ENCODE measurements at places on chromosomes 3 and 15. TPM values are rescaled to one million over a fixed set of nuclear protein-coding genes. Genes with fewer than 3 reads are reported as not detected.

DNA sequence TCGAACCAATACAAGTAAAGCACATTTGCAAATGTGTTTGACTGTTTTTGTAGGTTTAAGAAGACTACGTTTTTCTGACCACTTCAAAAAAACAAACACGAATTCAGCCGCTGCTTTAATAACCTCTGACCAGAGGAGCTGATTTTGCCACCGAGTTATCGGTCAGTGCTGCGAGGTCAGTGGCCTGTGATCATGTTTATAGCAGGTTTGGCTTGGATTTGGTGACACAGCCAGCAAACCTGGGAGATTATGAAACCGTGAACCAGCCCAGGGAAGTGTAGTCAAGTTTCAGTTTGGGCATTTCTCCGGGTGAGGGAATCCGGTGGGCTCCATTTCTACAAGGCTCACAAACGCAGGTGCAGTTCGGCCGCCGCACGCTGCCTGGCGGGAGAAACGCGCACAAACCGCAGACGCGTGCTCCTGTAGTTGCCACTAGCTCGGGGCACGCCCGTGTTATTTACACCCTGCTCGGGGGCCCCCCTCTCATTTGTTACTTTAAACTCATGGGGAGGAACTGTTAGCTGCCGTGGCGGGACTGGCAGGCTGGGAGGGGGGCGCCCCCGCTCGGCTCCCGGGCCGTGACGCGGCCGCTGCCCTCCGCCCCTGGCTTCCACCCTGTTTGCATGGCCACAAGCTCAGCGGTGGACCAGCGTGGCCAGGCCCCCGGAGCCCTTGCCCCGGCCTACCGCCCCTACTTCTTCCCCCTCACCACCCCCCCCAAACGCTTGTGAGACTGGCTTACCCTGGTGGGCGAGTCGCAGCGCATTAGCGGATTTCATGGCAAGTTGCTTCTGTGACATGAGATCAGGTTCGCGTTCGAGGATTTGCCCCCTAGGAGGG lies 13.6 kb upstream of the ONECUT1 start:
- DNase-seq, result peak; percentile 48

DNA sequence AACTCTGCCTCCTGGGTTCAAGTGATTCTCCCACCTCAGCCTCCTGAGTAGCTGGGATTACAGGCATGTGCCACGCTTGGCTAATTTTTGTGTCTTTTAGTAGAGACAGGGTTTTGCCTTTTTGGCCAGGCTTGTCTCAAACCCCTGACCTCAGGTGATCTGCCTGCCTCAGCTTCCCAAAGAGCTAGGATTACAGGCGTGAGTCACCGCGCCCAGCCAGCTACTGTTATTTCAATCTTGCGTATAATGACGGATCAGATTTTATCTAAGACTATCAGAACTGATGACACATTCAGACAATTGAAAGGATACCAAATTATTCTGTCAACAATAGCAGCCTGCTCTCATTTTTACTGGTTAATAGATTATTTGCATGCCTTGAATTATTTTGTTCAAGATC lies 612.2 kb downstream of the ZIC1 start:
- DNase-seq, result no peak

- DNase-seq, result no peak
These were observed 87.9 kb upstream of the LINGO1 start for GRCh38 chr15:77720655-77721054.

DNA sequence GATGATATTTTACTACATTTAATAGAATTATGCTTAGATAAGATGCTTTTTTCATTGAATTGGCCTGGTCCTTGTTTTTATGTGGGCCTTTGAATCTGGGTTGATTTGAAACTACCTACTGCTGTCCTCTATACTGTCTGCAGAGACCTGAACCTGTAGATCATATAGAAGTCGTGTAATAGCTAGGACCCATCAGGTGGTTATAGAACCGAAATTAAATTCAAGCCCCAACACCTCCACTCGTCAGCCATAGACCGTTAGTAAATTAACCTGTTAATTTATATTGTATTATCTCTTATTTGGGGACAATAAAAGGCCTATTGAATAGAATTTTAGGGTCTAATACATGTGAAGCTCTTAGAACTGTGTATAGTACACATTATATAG lies 108.4 kb downstream of the MBNL1 start:
- no peak for DNase-seq

The CPA3 gene
- total RNA-seq, result 47.9 TPM

DNA sequence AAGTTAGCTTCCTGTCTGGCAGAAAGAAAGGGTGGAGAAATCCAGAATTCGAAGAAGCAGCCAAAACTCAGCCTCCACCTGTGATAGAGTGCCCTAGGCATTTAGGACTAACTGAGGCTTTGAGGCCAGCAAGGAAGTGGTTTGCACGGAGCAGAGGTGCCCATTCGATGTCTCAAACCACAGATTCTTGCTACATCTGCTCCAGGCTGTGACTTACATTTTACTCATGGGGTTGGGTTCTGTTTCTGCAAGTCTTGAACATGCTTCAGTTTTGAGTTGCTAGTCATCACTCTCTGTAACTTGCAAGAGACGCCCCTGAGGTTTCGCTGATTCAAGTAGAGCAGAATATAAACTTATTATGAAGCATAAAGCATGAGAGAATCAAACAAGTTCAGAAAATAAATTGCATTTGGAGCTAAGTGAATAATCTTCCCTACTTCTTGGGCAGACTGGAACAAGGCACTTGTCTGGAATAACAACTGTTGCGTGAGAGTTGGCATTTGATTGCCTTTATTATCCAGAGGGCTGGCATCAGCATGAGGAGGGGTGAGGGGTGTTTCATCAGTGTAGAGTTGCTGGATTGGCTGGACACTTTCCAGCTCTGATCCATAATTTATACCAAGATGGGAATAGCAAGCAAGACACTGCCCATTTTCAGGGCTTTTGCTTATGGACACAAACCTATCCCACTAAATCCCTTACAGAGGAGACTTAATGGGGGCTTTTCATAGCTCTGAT lies 256.5 kb downstream of the AGBL1 start:
- no peak for DNase-seq

GRCh38 chr15:48939648-48940047 lies 24.1 kb downstream of the SHC4 start:
- no peak for DNase-seq

DNA sequence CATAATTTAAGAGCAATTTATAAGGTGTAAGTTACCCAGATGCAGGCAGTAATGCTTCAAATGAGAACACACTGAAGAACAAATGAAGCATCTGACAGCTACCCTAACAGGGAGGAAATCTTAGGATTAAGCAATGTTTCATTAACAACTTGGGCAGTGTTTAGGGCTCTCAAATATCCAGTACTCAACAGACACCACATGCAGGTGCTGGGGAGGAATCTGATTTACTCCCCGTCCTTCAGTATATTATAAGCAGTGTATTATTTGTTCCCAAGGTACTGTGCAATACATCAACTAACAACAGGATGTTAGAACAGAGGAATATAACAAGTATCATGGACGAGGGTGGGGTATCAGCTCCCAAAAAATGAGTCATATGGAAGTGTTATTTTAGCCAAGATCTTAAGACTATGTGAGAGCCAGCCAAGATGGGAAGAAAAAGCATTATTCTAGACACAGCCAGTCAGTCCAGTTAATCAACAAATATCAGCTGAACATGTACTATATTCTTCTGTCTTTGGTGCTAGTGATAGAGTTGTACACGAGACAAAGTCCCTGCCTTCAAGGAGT lies 20.4 kb downstream of the BTBD1 start:
- no peak for DNase-seq

The THAP10 gene
- total RNA-seq, result 3.5 TPM

DNA sequence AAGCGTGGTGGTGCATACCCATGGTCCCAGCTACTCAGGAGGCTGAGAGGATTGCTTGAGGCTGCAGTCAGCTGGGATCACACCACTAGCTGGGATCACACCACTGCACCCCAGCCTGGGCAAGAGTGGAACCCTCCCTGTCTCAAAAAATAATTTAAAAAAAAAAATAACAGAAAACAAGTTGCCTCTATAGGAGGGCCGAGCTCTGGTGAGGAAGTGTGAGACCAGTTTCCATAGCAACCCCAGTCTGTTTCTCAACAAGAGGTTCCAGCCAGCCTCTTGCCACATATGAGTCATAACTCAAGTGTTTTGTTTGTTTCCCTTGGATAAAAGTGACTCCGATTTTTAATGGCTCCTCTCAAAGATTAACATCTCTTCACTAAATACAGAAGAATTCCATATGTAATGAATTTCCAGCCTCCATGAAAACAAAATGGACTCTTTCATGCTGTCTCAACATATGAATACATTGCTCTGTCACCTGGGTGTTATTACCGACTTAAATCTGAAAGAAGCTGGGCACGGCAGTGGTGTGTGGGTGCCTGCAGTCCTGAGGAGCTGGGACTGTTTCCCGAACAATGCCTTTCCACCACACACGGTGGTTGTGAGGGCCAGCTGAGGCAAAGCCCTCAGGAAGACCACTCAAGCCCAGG lies 19.7 kb downstream of the TMEM43 start:
- peak; percentile 91 for DNase-seq

DNA sequence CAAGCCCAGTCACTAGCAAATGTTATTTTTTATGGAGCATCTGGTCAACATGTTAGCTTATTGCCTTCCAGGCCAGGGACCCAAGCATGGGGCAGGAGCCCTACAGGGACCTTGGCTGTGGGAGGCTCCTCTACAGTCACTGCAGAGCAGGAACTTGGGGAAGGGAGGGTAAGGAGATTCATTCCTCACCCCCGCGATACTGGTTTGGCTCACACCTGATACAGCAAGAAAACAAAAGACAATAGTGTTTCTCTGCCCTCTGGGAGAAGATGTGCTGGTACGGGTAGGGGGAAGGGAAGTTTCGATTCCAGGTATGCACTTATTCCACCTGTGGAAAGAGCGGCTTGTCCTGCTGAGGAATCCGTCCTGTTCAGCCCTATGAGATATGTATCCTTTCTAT lies 77.6 kb downstream of the SLC12A8 start:
- no peak for DNase-seq

The ITIH1 gene
- 0.22 TPM for total RNA-seq

The FOXB1 gene
- total RNA-seq, result not detected

The UQCC5 gene
- total RNA-seq, result 26.8 TPM

DNA sequence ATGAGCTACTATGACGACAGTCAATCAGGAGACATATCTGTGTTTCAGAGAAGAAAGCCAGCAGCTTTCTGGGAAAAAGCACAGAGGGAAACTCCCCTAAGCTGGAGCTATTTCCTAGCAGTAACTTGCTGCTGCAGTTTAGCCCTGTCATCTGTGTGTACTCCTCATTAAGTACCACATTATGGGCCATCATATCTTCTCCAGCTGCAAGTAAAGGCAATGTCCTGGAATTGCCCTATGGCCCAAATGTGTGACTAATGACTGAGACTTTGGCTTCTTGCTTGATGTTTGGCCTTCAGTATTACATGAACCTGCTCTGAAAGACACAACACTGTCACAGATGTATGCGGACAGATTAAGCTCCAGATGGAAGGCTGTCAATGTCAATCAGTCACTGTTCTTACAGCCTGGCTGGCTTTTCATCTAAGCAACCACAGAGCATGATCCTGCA lies 190.8 kb downstream of the FHIT start:
- no peak for DNase-seq

DNA sequence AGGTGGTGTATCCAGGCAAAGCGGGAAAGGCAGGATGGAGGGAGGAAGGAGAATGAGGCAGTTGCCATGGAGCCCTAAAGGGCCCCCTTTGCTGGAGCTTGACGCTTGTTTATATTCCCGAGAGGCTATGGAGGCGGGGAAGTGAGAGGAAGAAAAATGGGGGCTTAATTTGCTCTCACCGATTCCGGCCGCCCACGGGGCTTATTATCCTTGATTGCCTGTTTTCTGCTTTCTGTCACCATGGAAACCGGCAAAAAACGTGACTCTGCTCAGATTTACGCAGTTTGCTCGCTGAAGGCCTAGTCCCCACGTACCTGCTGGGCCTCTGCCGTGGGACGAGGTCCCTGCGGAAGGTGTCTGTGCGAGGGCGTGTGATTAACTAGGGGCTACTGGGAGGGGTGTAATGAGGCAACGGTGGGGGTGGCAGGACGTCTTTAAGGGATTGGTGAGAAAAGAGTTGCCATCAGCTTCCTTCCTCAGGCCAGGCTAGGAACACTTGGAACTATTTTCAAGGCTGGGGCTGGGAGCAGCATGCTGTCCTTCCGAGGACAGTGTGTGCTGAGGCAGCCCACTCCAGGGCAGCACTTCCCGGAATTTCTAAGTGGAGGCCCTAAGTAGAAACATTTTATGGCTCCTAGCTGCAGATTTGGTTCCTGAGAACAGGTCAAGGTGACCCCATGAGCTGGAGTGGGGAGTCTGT lies 110.8 kb upstream of the NDN start:
- peak; percentile 42 for DNase-seq

The IRAK2 gene
- 8.9 TPM for total RNA-seq

DNA sequence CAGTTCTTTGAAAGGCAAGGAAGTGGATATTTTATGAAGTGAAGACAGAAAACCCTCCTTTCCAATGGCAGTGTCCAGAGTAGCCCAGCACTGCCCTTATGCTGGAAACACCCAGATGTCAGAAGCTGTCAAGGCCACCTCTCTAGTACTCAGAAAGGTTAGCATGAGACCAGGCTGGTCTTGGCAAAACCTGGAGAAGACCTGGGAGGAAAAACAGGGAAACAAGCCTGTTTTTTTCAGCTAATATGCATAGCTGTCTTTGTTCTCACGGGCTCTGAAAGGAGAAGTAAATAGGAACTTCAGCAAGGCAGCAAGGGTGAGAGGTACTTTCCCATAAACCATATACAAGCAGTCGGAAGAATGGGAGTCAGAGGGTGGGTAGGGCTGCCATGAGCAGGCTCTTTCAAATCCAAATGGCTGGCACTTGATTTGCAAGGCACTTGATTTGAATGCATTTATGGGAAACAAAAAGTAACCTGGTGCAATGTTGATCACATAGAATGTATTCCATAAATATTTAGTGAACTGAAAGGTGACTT lies 55.8 kb downstream of the HEG1 start:
- no peak for DNase-seq

DNA sequence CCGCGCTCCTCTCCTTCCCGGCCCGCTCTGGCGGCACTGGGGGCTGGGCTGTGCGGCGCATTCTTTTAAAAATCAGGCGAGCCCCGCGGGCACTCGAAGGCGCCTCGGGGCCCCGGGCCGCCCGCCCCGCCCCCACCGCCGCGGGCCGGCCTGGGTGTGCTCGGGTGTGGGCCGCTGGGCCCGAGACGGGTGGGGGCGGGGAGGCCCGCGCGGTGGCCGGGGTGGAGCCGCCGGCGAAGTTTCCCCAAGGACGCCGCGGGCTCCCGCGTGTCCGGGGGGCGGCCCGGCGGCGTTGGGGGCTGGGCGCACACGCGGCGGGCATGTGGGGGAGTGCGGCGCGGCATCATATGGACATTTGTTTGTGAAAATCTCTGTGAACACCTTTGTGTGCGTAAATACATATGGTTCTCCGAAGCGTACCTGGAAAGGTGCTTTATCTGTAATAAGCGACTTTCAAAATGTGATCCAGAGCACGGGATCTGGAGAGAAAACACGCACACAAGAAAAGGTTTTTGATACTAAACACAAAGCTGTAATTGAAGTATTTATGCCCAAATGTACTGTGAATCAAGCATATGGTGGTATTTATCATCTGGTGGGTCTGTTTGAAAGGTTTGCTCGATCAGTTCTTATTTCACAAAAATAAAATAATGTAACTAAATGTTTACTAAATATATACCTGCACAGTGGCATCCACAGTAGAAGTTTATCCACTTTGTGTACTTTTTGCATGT lies 612 bp upstream of the TBL1XR1 start:
- no peak for DNase-seq

Data from kidney (tissue), 22 donors.